Activated CD8-positive, alpha-beta memory T cell treated with anti-CD3 and anti-CD28 coated beads for 1 hour (primary cell): ENCODE measurements at places on chromosomes 16 and 17.

GRCh38 chr16:14304891-14305460 is 233.9 kb downstream of the MRTFB start:
- DNase-seq = no peak

- DNase-seq = no peak
Measured at GRCh38 chr17:77117415-77117814, 23.4 kb upstream of the SEC14L1 start.

- DNase-seq = no peak
Measured at GRCh38 chr16:57021757-57022156, 32.4 kb downstream of the NLRC5 start.

DNA sequence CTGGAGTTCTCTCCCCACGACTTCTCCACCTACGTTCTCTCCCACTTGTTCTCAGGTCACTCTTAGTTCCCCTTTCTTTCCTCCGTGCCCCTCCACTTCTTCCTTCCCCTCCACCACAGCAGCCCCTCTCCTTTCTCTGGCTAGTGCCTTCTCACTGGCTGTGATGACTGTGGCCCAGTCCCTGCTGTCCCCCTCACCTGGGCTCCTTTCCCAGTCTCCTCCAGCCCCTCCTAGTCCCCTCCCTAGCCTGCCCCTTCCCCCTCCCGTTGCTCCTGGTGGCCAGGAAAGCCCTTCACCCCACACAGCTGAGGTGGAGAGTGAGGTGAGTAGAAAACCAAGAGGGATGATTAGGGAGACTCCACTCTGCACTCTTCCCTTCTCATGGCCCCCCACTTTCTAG is 3.4 kb downstream of the COA3 start:
- no peak for DNase-seq

DNA sequence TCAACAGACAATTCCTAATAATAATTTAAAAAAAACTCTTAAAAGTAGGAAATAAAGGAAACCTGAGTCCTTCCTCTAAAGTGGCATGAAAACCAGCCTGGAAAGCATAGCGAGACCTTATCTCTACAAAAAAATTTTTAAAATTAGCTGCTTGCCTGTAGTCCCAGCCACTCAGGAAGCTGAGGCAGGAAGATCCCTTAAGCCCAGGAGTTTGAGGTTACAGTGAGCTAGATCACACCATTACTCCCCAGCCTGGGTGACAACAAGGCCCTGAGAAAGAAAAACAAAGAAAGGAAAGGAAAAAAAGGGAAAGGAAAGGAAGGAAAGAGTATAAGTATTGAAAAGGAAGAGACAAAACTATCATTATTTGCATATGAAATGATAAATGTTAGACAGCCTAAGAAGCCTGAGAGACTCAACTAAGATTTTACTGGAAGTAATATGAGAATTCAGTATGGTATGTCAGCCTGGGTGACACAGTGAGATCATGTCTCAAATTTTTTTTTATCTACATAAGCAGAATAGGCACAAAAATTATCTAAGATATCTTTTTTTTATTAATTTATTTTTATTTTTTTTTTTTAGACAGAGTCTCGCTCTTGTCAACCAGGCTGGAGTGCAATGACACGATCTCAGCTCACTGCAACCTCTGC is 113.0 kb downstream of the GOSR1 start:
- DNase-seq = no peak

DNA sequence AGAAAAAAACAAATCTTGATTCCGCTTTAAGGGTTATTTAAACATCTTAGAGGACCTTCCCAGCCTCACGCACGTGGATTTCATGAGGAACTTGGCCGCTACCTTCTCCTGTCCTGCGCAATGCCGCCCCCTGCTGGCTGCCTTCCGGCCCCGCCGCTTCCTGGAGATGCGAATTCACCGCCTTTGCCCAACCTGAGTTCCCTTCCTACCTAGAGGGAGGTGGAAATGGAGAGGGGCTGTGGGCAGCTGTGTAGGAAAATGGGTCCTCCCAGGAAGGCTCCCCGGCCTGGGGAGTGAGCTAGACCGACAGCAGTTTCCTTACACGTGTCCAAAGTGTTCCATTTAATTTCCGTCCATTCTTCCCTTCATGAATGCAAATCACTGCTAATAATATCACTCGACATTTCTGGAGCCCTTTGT is 1.0 kb upstream of the ABCC12 start:
- DNase-seq = peak; percentile 34

DNA sequence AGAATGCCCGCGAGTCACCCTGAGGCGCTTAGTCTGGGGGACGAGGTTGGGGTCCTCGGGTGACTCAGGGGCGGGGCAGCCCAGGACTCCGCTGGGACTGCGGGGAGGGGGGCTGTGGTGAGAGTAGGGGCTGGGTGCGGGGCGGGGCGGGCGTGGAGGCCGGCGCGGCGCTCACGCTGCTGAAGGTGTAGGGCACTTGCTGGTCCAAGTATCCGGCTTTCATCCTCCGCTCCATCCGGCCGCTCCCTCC is 832 bp downstream of the ETV4 start:
- peak; percentile 9 for DNase-seq

GRCh38 chr17:65783845-65784334 is 222.4 kb upstream of the AXIN2 start:
- no peak for DNase-seq

- no peak for DNase-seq
Measured at GRCh38 chr16:27341549-27341948, 27.8 kb downstream of the IL4R start.

- no peak for DNase-seq
Measured at GRCh38 chr17:29533976-29534375, 32.9 kb downstream of the ABHD15 start.

DNA sequence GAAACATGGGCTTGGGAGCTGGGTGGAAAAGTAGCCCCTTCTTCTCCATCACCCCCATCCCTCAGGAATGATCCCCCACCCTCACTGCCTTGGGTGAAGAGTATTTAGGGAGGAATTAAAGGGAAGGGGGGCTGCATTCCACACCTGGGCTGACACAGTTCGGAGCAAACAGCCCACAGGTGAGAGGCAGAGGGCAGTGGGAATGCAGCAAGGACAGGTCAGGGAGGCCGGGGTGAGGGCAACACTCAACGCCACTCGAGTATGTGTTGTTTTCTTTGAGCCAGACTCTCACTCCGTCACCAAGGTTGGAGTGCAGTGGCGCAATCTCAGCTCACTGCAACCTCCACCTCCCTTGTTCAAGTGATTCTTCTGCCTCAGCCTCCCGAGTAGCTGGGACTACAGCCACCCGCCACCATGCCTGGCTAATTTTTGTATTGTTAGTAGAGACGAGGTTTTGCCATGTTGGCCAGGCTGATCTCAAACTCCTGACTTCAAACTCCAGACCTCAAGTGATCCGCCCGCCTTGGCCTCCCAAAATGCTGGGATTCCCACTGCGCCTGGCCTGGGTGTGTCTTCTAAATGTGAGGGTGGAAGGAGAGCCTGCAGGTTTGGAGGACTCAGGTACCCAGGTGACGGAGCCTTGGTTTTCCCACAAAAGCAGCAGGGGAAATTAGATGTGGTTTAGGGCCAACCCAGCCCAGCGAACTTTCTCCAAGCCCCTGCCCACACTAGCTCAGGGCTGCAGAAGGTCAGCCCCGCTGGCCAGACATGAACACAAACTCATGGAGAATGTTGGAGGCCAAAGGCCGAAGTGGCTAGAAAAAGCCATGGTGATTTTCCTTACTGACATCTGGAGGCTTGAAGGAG is 21.2 kb upstream of the ITGA3 start:
- no peak for DNase-seq

- no peak for DNase-seq
Measured at GRCh38 chr16:89764711-89765201, 43.4 kb downstream of the ZNF276 start.

DNA sequence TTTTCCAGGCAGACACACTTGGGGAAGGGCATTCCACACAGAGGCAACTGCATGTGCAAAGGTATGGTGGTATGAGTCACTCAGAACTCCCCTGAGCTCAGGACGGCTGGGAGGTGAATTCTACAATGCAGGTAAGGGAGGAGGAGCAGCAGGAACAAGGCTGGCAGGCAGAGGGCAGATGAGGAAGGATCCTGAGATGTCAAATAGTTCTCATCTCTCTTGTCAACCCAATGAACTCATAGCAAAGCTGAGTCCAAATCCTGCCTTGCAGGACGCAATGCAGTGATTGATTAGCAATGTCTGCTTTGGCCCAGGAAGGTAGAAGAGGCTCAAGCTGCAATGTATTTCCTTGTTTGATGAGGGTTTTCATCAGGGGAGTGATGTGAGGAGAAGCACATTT is 243.5 kb downstream of the XYLT1 start:
- no peak for DNase-seq

DNA sequence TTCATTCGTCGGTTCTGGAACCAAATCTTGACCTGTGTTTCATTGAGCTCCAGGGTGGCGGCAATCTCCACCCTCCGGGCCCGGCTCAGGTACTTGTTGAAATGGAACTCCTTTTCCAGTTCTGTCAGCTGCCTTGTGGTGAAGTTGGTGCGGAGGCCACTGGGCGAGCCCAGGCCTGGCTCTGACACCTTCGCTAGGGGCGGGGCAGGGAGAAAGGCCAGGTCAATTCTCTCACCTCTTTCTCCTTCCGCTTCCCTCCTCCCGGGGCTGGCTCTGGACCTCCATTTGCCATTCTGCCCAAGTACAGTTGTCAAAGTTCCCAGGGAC is 1.2 kb downstream of the HOXB1 start:
- DNase-seq = no peak

- no peak for DNase-seq
Measured at GRCh38 chr16:11235703-11235991, 20.4 kb downstream of the SOCS1 start.

- DNase-seq = no peak
Measured at GRCh38 chr16:86492961-86493629, 17.2 kb upstream of the FOXF1 start.

- DNase-seq = no peak
Measured at GRCh38 chr17:77884019-77884418, 74.5 kb upstream of the TNRC6C start.

- DNase-seq = no peak
Measured at GRCh38 chr17:81647640-81648012, 8.7 kb downstream of the PDE6G start.
